Fibroblast of skin of left quadriceps (primary cell): ENCODE measurements at places on chromosomes 6 and 20.

- DNase-seq, result no peak
Observed at GRCh38 chr6:82056567-82056966, 191.0 kb downstream of the IBTK start.

GRCh38 chr6:14658886-14659561, 541.5 kb downstream of the CD83 start:
- no peak for DNase-seq

- no peak for DNase-seq
Observed at GRCh38 chr20:6769903-6770785, 2.7 kb downstream of the BMP2 start.

DNA sequence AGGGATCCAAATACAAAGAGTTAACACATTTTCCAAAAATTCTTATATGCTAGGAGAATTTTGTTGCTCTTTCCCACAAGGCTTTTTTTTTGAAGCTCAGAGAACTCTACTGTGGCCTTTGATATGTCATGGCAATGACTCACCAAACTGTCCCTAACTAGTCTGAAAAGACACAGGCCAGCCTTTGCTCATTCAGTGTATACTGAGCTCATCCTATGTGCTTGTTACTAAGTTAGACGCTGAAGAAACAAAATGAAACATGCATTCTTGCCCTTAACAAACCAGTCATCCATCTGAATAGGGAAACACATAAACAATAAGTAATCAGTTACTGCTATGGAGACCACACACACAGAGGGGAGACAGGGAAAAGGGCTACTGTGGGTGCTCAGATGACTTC, 291.8 kb downstream of the FOXC1 start:
- DNase-seq, result no peak

DNA sequence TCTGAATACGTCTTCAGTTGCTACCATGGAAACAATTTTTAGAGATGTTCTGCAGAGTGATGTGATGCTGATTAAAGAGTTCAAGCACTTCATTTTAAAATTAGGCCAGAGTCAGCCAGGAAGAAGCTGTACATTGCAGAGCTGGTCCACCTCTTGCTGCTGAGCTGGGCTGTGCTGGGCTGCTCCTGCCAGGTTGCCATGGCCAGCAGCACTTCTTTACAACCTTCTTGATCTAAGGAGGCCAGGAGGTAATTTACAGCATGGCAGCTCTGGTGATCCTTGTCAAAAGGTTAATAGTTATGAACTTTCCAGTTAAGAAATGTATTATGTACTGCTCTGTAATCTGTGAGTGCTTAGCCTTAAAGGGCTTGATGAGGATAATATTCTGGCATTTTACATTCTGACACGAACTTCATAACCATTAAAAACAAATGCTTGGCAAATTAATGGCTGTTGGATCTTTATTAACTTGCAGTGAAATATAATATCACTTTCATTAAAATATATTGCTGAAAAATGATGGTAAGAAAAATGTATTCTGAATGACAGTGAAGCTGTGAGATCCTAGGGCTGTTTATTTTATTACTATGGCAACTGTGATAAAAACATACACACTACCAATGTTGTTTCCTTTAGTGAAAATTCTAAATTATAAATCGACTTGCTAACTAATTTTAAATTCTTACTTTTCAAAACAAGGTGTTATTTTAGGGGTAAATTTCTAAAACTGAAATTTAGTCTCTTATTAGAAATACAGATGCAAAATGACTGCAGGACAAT, 259.7 kb downstream of the RFPL4B start:
- no peak for DNase-seq

DNA sequence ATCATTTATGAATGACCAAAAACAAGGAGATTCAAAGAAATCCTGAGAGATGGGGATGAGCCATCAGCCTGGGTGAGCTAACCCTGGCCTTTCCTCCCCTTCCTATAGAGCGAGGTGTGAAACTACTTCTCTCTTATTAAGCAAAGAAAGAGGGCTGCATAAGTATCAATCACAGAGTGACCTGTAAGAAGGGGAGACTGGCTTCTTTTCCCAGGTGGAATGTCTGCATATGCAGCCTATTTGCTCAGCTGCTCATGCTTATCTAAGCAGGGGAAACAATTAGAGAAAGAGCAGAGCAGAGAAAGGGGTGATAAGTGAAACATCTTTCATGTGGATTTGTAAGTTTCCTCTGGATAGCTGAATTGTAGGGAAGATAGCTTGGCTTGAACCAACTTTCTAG, 160.0 kb downstream of the PKHD1 start:
- no peak for DNase-seq

GRCh38 chr6:72376736-72377135, 245.1 kb upstream of the KCNQ5 start:
- DNase-seq, result no peak
